ENCODE measurements at places on chromosomes 3 and 15.

- no peak for DNase-seq
Measured at GRCh38 chr3:146162561-146162960, 1.6 kb upstream of the PLOD2 start.

GRCh38 chr15:25847051-25847450 is 16.1 kb downstream of the ATP10A start:
- DNase-seq: no peak

- DNase-seq: no peak
Measured at GRCh38 chr3:190809351-190809750, 53.1 kb downstream of the GMNC start.

DNA sequence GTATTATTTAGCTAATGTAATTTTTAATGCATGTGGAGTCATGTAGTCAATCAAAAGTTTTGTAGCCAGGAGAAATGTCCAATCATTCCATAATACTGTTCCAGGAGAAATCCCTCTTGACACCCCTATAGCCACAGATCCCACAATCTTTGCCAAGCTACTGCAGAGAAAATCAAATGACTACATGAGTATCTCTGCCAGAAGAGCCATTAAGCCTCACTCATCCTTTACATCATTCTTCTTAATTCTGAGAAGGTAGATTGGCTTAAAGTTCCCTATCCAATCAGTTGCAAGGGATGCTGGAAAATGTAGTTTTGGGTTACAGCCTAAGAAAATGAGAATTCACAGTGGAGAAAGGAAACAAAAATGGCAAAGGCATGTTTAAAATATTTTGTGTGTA is 502.1 kb downstream of the ZBBX start:
- DNase-seq: no peak

- DNase-seq: no peak
Measured at GRCh38 chr3:81744366-81744765, 17.1 kb downstream of the GBE1 start.

DNA sequence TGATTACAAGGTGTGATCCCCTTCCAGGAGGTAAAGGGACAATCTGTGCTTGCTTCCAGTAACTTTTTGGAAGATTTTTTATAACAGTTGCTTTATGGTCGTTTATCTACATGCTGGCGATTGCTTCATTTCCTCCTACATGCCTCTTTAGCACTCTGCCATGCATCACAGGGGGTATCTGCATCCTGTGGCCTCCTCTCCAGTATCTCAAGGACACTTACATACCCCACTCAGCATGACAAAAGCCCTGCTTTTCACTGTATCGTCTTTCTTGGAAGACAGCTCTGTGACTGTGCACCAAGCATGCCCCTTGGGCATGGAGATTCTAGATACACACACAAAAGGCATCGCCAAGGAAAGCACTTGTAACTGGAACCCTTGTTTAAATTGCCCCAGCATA is 25.3 kb downstream of the CAPN3 start:
- no peak for DNase-seq

GRCh38 chr3:15795651-15796308 is 2.0 kb downstream of the ANKRD28 start:
- DNase-seq: no peak

DNA sequence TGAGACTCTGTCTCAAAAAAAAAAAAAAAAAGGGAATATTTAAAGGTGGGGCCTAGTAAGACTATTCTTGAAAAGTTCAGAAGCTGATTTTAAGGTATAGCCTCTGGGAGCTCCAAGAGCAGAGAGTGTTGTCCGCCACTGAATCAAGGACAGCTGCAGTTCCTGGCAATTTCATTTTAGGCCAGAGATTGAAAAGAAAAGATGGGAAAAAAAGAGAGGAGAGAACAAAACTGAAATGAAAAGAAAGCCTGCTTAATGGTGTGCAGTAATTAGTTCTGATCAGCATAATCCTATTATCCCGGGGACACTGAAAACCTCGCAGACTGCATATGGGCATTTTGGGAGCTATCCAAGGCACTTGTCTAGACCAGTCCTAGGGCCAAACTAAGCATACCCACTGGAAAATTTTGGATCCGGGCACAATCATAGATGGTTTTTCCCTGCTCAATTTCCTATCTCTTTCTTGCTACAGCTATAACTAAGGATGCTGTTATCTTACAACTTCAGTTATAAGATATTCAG is 43.2 kb downstream of the EHHADH start:
- no peak for DNase-seq

GRCh38 chr3:88188436-88188835 is 38.7 kb downstream of the C3orf38 start:
- no peak for DNase-seq

- DNase-seq: peak; percentile 11
Measured at GRCh38 chr3:43104660-43105595, 951 bp downstream of the POMGNT2 start.

DNA sequence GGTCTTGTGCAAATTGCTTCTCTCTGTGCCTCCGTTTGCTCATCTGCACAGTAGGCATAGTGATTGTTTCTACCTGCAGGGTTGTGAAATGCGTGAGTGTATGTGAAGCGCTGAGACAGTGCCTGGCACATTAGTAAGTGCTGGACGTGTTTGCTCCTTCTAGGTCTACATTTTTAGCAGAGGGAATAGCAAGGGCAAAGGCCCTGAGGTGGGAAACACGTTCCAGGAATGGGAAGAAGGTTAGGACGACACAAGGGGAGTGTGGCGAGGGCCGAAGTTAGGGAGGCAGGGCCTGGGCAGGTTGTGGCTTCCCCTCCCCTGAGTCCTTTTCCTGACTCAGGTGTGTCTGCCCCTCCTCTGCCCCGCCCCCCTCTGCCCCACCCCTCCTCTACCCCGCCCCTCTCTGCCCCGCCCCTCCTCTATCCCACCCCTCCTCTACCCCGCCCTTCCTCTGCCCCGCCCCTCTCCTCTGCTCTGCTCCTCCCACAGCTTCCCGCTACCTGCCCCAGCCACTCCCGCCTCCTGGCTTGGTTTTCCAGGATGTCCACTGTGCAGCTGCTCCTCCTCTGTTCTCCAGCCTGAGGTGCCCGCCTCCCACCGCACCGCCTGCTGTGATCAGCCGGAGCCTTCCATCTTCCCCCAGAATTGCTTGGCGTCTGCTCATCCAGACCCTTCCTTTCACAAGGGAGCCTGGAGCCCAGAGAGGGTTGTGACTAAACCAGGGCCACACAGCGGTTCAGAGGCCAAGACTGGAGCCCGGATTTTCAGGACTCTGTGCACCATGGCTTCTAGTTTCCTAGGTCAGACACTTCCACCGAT is 31.1 kb upstream of the SMAD6 start:
- no peak for DNase-seq

- no peak for DNase-seq
Measured at GRCh38 chr3:70606018-70606417, 293.6 kb upstream of the MDFIC2 start.

GRCh38 chr3:4517643-4518311 is 24.6 kb downstream of the ITPR1 start:
- DNase-seq: no peak

DNA sequence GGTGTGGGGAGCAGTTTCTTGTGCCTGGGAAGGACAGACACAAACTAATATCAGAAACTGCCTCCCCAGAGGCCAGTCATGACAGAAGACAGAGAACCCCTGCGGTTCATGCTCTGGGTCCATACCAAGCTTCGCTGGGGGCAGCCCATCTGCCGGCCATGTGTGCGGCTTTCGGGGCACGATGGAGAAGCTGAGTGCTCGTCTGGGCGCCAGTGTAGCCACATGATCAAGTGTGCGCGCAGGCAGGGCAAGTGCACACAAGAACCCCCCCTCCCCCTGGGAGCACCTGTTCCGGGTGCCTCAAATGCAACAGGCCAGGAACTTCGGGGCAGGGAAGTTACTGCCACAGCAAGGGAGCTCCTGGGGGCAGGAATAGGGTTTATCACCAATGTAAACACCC is 1.8 kb downstream of the ADAMTS17 start:
- DNase-seq: no peak

GRCh38 chr3:167406876-167407492 is 26.9 kb upstream of the ZBBX start:
- DNase-seq: no peak

GRCh38 chr15:67550522-67550921 is 8.0 kb downstream of the MAP2K5 start:
- no peak for DNase-seq

- DNase-seq: no peak
Measured at GRCh38 chr3:151837057-151837456, 23.1 kb downstream of the AADAC start.

DNA sequence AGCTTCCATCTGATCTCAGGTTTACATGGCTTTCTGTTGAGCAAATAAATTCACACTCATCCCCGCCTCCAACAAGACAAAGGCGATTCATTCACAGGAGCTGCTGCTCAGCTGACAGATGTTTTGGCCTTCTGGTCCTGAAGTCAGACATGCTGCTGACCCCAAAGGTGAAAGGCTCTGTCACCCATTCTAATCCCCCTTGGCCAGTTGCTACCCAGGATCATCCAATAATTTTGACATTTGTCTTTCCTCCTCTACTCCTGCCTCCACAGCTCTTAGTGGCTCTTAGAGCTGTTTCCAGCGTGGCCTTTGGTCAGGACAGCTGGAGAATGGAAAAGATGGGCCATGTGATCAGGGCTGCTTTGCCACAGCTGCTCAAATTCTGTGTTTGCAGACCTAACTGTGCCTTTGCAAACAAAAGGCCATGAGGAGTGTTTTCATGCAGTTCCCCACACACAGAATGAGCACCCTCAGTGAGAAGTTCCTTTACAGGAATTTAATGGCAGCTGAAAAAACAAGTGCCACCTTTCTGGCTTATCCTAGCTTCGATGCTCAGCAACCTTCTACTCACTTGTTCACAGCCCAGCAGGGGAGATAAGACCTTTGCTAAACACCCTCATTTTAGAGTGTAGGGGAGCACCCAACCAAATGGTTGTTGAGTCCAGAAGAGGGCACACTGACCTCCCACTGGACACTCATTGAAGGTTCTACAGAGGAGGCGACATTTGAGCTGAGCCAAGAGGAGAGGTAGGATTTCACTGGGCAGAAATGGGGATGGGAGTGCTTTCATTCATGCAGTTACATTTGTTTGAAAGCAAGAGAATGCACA is 39.0 kb downstream of the CYP19A1 start:
- no peak for DNase-seq

DNA sequence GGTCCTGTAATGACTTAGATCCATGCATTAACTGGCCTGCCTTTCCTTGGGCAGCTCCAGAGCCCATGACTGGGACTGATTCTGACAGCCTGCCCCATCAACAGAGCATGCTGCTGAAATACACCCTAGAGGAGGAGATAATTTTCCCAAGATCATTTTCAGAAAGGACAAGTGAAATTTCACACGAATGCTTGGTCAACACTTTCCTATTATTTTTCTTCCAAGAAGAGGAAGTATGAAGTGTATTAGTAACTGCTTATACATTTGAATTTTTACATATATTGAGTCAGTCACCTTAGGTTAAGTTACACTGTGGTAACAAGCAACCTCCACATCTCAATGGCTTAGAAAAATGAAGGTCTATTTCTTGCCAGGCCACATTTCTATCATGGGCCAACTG is 9.7 kb upstream of the NMNAT3 start:
- no peak for DNase-seq

GRCh38 chr15:29270169-29270955 is 740 bp upstream of the NSMCE3 start:
- peak; percentile 28 for DNase-seq

DNA sequence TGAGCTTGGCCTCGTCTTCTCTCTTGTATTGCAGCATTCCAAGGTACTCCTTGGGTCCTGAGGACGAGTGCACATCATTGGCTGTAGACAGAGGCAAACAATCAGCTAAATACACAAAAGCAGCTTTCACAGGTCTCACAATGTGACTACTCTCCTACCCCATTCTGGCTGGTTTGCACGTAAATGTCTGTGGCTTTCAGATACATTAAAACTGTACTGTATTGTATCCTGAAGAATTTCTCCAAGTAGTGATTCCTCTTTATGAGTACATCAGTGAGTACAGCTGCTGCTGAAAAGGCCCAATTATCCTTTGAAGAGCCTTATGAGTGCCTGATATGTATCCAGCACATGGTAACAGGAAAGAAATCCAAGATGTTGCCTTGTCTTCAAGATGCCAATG is 22.0 kb upstream of the GNB5 start:
- no peak for DNase-seq

DNA sequence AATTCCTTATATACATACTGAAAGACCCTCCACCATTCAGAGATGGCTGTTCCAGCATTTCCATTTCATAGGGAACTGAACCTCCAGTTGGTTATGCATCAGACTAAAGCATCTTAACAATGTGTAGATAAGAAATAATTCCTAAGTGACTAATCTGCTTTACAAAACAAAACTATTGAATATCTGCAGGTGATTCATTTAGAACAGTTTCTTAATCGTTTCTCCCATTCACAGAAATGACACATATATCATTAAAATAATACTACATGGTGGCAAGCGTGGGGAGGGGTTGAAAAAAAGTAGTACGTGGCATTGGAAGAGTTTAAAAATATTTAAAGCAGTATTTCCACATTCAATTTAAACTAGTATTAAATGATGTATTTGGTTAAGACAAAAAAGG is 19.5 kb downstream of the COPS2 start:
- DNase-seq: no peak

DNA sequence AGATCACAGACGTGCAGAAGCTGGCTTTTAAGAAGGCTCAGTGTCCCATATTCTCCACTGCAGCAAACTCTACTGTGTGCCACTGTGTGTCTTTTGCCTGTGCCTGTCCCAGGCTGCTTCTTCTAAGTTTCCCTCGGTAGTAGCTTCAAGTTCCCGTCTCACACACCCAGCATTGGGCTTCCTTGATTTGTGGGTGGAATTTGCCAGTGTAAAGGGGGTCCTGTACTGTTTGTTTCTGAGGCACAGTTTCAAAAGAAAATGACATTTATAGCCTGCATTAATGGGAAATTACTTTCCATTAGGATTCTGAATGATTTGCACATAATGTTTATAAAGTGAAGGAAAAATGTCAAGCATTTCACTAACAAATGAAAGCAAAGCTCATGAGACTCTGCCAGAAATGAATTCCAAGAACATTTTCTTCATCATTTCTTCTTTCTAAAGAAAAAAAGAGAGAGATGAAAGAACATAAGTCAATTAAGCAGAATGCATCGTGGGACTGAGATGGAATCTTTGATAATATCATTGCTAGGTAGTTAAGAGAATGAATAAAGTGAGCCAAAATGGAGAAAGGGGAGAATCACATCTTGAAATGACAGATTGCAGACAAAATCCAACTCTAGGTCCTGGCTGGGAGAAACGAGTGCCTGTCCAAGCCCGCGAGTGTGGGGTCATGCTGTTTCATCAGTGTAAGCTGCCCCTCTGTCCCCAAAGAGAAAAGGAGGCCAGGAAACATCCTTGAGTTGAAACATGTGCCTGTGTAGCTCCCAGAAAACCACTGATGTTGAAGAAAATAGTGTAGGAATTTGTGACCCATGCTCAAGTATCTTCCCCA is 48.6 kb upstream of the ADAMTSL3 start:
- no peak for DNase-seq

DNA sequence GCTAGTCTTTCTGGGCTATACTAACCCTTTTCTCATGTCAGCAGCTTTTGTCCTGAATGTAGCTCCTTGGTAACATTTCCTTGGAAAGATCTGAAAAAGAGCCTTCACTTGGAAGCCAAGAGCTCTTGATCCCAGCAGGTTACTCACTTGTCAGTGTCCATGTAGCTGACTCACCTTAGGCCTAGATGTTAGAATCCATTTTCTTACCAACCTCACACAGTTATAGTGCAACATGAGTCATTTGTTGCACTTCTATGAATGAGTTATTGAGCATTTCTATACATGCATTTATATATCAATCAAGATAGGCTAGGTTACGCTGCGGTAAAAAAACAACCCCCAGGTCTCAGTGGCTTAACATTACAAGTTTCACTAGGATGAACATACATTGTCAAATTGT is 106.8 kb upstream of the SLC7A14 start:
- no peak for DNase-seq

- DNase-seq: no peak
Measured at GRCh38 chr15:101185336-101185735, 66.5 kb downstream of the CHSY1 start.

GRCh38 chr3:49903451-49904424 is at the start of gene MST1R:
Gene MST1R, minus strand, starts transcription at chr3:49903873. Its CDS starts 264 bp downstream, at chr3:49903609.
- peak; percentile 90 for DNase-seq
